NCI-H1694 treated with DMSO at 0.1 percent for 48 hours (cell line): ENCODE measurements at places on chromosomes 16 and 17.

DNA sequence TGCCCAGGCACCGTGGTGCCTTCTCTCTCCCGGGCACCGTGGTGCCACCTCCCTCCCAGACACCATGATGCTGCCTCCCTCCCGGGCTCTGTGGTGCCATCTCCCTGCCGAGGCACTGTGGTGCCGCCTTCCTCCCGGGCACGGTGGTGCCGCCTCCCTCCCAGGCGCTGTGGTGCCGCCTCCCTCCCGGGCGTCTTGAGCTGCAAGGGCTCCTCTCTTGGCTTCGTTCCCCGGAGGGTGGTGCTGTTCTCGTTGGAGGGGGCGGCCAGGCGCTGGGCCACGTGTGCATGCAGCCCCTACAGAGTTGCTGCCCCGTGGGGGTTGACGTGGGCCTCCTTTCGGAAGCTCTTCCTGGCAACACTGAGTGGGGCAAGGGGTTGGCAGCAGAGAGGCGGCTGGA lies 8.2 kb downstream of the CENPX start:
- no peak for DNase-seq

DNA sequence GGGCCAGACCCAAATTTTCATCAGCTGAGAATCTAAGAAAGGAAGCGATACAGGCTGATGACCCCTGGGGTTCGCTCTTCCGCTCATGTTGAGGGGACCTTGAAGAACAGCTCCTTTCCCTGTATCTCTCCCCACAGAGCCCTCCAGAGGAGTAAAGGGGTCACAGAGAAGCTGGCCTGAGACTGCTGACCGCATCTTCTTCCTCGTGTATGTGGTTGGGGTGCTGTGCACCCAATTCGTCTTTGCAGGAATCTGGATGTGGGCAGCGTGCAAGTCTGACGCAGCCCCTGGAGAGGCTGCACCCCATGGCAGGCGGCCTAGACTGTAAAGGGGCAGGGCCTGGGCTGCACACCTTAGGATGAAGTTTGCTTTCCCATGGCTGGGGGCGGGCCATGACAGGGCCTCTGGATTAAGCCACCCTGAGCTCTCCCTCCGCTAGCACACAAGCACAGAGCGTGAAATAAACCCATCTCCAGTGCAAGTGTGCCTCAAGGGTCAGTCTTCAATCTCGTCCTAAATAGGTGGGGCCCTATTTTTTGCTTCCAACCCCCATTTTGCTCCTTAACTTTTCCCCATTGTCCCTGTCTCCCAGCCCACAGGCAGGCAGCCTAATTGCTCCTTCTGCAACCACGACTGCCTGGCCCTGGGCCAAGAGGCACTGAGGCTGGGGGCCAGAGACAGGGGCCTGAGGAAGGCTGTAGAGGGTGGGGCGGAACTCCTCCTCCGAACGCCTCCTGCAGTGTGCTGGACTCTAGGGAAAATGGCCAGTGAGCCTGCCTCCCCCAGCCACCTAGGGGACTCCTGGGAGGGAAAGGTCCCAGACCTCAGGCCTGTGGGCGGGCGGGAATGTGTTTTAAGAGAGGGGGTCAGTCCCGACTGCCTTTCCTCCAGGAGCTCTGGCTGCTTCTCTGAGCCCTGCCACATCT lies 3.6 kb downstream of the ZACN start:
- no peak for DNase-seq

- peak; percentile 93 for DNase-seq
Measured at GRCh38 chr16:4425378-4426020, at the start of gene DNAJA3. TSS of gene DNAJA3 (plus strand) at chr16:4425868. CDS start at chr16:4425882, 14 bp downstream.

- DNase-seq = no peak
Measured at GRCh38 chr16:70422543-70422942, 16.4 kb downstream of the ST3GAL2 start.

GRCh38 chr16:23057013-23057596 lies 92.1 kb downstream of the USP31 start:
- DNase-seq = no peak

- DNase-seq = no peak
Measured at GRCh38 chr17:72974605-72975232, 117.8 kb downstream of the SLC39A11 start.

GRCh38 chr17:17921192-17922069 lies 50.8 kb downstream of the TOM1L2 start:
- DNase-seq = no peak

- DNase-seq = no peak
Measured at GRCh38 chr16:18942061-18942460, 15.9 kb upstream of the SMG1 start.

DNA sequence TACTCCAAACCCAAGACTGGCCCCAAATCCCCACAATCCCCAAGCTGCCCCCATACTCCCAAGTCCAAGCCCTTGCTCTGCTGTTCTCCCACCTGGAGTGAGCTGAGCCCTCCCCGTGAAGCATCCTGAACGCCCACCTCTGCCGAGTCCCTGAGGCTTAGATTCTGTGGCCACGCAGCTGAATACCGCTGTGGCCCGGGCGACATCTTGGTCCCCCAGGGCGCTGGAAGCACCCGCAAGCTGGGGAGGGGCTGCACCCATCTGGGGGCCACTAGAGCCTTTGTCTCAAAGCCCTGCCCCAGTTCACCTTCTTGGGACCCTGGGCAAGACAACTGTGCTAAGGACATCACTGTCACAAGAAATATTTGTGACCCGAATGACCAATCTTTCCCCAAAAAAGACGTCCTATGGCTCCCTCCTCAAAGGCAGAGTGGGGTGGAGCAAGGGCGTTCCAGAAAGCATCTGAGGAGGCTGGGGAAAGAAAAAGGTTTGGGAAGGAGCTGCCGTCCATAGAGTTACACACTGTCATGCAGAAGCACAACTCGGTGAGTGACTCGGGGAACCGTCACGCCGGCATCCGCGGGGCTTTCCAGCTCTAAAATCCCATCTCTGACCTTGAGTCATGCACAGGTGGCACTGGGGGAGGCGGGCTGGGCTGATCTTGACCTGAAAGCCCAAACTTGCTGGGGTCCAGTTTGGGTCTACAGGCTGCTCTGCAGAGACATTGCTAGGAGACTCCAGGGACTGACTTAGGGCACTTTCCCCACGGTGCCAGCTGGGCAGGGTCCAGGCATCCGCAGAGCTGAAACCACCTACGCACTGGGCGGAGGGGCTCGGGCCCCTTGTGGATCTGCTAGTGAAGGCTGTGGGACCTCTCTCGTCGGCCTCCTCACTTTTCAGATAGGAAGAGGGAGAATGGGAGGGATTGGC lies 6.6 kb downstream of the PTX4 start:
- DNase-seq = no peak

DNA sequence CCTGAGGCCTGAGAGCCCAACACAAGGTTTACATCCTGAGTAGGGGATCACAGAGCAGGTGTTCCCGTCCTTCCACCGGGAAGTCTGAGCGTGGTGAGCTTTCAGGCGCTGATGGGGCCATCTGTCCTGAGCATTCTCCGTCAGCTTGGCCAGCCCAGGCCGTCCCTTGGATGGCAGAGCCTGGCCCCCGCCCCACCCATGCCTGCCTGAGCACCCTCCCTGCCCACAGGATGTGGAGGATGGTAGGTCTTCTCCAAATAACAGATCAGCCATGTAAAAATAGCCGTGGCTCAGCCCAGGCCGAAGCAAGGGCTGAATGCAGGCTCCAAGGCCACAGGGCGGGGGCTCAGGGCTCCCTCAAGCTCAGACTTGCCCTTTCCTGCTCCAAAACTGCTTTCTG lies 20.2 kb downstream of the SPNS2 start:
- no peak for DNase-seq
